ENCODE measurements at places on chromosomes 1 and 21.

DNA sequence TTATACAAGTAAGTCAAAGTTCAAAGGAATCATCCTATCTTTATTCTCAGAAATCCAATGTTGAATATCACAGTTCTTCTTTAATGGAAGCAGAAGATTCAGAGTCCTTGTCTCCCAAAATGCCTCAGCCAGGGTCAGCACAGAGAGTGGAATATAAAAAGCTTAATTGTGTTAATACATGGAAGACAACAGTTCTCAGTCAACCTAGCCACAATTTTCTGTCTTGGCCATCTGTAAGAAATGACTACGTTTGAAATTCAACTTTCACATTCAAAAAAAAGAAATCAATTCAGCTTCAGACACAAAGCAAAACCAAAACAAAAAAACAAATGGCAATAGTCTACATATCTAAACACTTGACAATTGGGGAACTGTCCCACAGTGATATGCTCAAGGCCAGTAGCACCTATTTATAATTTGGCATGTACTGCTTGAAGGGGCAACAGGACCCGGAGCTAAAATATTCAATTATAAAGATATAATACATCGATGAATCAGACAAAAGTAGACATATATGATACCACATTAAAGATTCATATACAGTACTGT lies 27.3 kb upstream of the GLIS1 start:
- no peak for DNase-seq

- DNase-seq = no peak
Observed at GRCh38 chr1:53303726-53304515, 23.9 kb downstream of the LRP8 start.

DNA sequence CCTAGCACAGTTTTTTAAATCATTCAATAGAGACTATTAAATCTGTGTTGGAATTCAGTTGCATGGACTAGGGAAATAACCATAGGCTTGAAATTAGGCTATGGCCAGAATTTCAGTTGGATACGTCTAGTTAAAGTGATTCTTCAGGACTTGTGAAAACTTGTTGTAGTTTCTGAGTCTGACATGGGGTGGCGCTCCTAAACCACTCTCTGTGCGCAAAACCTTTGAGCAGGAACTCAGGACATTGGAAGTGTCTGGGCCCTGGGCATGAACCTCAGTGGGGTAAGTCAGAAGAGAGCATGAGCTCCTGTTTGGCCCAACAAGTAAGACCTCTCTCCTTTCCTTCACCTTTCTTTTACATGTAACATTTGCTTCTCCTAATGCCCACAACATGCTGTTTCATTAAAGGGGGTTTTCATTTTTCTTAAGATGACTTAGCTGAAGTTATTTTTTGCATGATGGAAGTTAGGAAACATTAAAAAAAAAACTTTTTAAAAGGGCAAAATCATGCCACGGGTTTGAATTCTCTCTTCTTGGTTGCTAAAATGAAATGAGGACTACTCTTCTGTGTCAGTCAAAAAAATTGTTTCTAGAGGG lies 17.1 kb upstream of the CCDC190 start:
- peak; percentile 69 for DNase-seq

- DNase-seq = no peak
Observed at GRCh38 chr1:17816511-17816910, 61.4 kb downstream of the ACTL8 start.

GRCh38 chr1:55046871-55047270 lies 7.5 kb downstream of the PCSK9 start:
- DNase-seq = no peak

GRCh38 chr1:151713874-151714273 lies 2.7 kb downstream of the CELF3 start:
- no peak for DNase-seq

- DNase-seq = no peak
Observed at GRCh38 chr1:60171801-60172200, 98.2 kb upstream of the C1orf87 start.

DNA sequence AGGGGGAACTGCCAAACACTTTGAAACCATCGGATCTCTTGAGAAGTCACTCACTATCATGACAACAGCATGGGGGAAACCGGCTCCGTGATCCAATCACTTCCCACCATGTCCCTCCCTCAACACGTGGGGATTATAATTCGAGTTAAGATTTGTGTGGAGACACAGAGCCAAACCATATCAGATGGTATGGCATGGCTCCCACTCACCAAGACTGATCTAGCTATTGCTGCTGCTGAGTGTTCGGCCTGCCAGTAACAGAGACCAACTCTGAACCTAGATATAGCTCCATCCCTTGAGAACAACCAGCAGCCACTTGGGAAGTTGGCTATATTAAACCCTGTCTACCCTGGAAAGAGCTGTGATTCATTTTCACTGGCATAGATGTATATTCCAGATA lies 49.4 kb downstream of the CDCP2 start:
- DNase-seq = no peak

DNA sequence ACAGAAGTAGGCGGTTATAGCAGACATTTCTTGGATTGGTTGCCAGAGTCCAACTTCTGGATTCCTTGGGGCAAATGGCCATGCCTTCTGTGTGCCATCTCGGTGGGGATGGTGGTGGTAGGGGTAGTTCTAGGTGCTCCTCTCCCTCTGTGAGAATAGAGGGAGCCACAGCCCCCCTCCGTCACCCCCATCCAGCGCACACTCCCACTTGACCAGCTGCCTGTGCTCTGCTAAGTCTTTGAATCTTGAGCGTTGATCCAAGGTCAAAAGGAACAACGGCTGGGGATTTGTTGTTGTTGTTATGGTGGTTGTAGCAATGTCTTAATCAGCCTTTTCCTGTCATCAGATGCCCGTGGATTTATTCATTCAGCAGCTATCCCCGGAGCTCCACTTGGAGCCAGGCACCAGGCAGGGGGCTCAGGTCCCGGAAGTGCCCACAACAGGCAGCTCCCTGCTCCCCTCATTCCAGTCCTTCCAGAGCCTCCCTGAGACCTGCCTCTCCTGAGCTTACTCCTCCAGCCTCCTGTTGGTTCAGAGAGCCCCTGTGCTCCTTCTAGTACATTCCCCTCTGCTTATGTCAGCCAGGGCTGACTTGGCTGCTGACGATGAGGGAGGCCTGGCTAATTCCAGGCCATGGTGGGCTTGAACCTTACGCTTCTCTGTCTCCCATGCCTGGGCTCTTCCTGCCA lies 146.6 kb upstream of the WNT4 start:
- no peak for DNase-seq

DNA sequence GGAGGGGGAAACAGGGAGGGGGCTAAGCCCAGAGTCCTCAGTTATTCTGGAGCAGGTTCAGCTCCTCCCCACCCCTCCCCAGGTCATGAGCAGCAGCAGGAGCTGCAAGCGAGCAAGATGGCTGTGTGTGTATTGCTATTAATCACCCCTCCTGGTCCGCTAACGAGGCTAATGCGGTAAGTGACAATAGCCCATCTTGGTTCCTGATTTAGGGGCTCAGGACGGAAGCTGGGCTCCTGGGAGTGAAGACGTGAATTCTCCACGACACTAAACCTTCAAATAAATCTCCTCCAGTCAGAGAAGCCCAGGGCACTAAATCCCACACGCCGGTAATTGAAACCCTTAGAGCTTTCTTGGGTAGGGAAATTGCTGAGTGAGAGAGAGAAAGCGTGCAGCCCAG lies 76.1 kb downstream of the TMEM53 start:
- DNase-seq = no peak

GRCh38 chr1:54772951-54773350 lies 8.6 kb upstream of the PARS2 start:
- no peak for DNase-seq

DNA sequence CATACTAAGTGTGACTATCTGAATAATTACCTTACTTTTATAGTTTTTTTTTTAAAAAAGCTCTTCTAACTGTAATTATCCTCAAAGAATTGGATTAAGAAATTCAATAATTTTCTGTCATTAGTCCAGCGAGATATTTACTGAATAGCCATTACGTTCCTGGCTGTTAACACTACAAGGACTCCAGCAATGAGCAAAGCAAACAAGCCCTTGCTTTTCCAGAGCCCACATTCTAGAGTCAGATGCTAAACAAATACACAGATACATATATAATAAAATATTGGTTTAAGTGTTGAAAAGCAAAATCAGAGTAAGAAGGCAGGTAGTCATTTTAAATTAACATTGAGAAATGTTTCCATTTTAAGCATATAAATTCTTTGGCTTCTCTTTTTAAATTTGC lies 118.4 kb downstream of the ATF6 start:
- no peak for DNase-seq

DNA sequence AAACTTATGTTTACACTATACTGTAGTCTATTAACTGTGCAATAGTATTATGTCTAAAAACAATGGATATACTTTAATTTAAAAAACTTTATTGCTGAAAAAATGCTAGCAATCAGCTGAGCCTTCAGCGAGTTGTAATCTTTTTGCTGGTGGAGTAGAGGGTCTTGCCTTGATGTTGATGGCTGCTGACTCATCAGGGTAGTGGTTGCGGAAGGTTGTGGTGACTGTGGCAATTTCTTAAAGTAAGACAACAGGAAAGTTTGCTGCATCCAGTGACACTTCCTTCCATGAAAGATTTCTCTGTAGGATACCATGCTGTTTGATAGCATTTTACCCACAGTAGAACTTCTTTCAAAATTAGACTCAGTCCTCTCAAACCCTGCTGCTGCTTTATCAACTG lies 234.7 kb upstream of the CSF3R start:
- no peak for DNase-seq

DNA sequence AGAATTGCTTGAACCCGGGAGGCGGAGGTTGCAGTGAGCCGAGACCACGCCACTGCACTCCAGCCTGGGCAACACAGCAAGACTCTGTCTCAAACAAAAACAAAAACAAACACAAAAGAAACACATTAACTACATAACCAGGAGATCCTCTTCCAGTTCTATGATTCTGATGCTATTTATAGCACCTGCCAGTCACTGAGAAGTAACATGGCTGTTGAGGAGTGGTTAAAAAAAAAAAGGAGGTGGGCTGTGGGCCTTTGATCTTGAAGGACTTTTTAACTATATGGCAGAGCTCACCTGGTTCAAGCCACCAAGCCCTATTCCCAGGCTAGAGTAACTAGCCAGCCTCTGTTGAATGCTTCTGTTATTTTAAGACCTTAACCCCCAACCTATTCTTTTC lies 148.8 kb downstream of the ZBTB18 start:
- DNase-seq = no peak

- DNase-seq = no peak
Observed at GRCh38 chr1:114524944-114525343, 13.9 kb upstream of the TRIM33 start.

DNA sequence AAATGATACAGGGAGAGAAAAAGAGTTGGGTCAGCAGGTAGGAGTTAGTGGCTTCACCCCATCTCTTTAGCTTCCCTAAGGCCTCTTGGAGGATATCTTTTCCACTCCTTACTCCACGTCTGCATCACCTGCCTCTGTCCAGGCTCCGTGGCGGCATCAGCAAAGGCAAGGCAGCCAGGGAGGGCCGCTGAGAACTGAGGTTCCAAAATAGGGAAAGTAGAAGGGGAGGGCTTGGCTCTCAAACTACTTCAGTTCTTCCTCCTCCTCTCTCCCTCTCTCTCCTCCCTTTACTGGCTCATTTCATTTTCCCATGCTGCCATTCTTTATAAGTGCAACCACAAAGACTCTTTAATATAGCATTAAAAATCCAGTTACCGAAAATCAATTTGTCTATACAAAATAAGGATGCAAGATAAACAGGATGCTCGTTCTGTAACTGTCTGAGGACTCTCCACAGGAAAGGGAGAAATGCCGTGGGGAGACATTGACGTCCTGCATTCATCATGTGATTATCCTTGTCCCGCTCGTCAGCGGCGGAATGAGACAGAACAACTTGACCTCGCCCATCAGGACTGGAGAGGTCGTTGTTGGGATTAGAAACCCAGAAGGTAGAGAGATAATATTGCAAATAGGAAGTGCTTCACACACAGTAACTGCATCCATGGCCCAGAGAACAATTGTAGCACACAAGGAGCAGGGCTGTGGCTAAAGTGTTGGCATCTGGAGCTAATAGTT lies 3.1 kb upstream of the MT1HL1 start:
- no peak for DNase-seq

- no peak for DNase-seq
Observed at GRCh38 chr1:64497088-64497883, 27.4 kb downstream of the CACHD1 start.

GRCh38 chr1:104315823-104316222 lies 566.1 kb downstream of the AMY1C start:
- DNase-seq = no peak

DNA sequence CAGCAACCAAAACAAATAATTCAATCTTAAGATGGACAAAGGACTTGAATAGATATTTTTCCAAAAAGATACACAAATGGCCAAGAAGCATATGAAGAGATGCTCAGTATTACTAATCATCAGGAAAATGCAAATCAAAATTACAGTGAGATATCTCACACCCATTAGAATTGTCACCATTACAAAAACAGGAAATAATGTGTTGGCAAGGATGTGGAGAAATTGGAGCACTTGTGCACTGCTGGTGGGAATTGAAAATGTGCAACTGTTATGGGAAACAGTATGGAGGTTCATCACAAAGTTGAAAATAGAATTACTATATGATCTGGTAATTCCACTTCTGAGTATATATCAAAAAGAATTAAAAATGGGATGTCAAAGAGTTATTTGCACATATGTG lies 83.2 kb downstream of the SH3GLB1 start:
- no peak for DNase-seq

- no peak for DNase-seq
Observed at GRCh38 chr21:42214081-42214750, 4.7 kb upstream of the ABCG1 start.

GRCh38 chr1:8678673-8679394 lies 138.6 kb downstream of the RERE start:
- DNase-seq = no peak

DNA sequence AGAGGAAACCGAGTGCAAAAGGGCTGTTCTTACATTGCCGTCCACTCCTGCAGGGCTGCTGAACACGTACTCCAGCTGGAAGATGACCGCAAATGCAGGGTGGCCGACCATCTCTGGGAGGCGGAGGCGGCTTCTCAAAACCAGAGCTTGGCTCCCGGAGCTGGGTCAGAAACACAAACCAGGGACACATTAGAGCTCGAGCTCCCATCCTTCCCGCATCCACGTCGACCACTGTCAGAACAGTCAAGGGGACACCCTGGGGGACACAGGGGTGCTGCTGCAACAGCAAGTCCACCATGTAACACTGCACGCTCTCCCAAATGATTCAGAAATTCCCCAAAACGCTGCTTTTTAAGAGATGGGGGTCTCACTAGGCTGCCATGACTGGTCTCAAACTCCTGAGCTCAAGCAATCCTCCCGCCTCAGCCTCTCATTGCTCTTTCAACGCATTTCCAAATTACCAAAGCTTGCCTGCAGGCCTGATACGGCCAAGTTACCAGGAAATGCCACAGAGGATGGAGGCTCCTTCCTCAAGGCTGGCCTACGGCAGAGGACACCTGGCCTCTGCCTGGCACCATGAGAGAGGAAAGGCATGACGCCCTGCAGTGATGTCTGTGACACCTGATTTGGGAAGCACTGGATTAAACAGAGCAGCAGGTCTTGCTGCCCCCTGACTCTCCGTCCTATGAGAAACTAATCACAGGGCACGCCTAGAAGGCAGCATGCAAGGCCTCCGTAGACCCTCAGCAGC lies 45.0 kb downstream of the NPHP4 start:
- DNase-seq = no peak
